ENCODE measurements at places on chromosomes 7 and 10.

DNA sequence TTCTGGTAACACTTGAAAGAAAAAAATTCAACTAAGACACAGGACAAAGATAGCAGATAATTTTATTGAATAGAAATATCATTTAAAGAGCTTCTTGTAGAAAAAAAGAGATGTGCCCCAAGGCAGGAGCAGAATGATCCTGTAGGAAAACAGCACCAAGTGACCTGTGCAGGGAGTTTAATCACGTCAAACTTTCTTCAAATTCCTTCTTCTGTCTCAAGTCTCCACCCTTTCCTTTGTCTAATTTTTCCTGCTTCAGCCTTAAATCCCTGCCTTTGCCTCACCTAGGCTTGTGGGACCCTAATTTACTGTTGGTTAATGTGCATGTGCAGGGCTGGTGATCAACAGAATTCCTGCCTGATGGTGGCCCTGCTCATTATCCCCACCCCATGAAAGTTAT, 481.4 kb downstream of the IPMK start:
- no peak for DNase-seq

DNA sequence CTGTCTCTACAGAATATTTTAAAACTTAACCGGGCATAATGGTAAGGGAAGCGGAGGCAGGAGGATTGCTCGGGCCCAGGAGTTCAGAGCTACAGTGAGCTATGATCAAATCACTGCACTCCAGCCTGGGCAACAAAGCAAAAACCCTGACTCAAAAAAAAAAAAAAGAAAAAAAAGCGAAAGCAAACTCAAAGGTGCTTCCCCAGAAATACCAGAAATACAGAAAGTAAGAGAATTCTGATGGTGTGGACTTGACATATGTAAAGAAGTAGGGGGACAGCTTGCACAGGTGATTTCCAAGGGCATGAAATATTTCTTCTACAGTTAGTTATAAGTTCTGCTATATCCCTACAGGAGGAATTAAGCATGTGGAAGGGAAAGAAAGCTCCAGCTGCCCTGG, 69.7 kb upstream of the APBB1IP start:
- DNase-seq, result no peak

DNA sequence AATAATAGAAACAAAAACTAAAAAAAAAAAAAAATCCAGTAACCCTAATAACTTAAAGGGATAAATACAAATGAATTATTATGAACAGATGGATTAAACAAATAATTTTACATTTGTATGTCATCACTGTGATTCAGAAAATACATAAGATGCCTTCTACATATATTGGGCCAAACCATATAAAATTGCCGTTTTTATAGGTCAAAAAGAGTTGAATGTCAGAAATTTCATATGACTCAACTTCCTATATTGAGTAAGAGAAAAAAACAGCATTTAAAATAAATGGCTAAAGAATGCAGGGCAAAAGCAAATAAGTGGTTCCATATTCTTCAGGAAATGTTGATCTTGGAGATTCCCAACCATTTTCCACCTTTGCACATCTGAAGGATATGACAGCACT, 9.4 kb downstream of the SLC35B4 start:
- no peak for DNase-seq

- no peak for DNase-seq
Observed at GRCh38 chr7:113561446-113561845, 357.4 kb downstream of the PPP1R3A start.

GRCh38 chr7:66400400-66400799, 195.3 kb downstream of the TPST1 start:
- DNase-seq, result no peak

All from kidney tubule cell (primary cell).